CD8-positive, alpha-beta memory T cell (primary cell): ENCODE measurements at places on chromosomes 4 and X. TPM values are rescaled to one million over a fixed set of nuclear protein-coding genes. Genes with fewer than 3 reads are reported as not detected.

Gene GAGE12H
- not detected for total RNA-seq

Gene NSUN7
- total RNA-seq: not detected

Gene NLRP2B
- total RNA-seq: not detected

Gene SLC38A5
- total RNA-seq: 188 TPM

Gene SMR3B
- total RNA-seq: not detected

Gene MAGEC2
- not detected for total RNA-seq

Gene TMEM255A
- 0.09 TPM for total RNA-seq

Gene RBM3
- 255 TPM for total RNA-seq

Gene ZAR1
- total RNA-seq: not detected

Gene GPAT3
- 5.4 TPM for total RNA-seq

Gene RS1
- total RNA-seq: not detected

Gene SPANXD
- total RNA-seq: not detected

Gene ADAM29
- total RNA-seq: not detected

Gene F11
- total RNA-seq: not detected

Gene SAGE1
- total RNA-seq: not detected

GRCh38 chrX:40168480-40169011 is 70.8 kb upstream of the BCOR start:
- DNase-seq: no peak

DNA sequence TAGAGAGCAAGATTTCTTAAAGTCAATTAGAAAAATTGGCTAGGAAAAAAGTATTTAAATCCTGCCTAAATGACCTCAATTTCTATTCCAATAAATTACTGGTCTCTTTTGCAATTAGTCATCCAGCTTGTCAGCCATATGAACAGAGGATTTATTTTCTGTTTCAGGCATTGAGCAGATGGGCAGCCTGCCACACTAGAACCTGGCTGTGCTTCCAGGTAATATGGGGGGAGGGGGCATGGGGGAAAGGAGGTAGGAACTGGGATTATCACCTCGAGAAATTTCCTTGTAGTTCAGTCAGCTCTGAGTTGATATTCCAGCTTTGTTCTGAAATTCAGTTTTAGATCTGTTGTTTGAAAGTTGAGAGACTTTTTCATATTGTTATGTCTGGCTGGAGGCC is 206.3 kb upstream of the LCORL start:
- DNase-seq: no peak

GRCh38 chr4:3329887-3330286 is 37.1 kb downstream of the RGS12 start:
- DNase-seq: no peak

- DNase-seq: no peak
Observed at GRCh38 chrX:2894885-2895292, 34.2 kb downstream of the ARSD start.

DNA sequence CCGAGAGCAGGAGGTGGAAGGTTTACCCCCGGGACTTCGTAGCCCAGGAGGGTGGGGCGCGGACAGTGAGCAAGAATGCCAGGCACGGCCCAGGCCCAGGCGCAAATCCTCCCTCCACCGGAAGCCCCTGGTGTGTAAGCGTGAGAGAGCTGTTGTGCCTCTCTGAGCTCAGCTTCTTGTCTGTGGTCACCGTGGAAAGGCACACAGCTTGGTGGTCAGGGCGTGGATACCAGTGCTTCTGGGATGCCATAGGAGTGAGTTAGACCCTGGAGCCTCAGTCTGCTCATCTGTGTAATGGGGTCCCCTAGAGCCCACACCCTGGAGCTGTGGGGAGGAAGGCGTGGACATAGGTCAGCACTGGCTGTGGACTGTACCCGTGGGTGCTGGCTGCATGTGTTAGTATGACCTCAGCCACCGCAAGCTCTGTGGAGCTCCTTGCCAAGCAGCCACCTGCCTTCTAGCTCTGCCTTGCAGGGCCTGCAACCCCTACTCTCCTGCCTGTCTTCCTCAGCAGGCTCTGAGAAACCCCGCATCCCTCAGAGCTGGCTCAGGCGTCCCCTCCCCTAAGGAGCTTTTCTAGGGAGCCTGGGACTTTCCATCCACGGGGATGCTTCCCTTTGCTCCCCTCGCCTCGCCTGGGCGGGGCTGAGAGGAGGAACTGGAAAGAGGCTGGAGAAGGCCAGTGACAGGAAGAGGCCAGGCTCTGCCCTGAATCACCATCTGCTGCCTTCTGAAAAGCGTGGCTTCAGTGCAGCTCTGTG is 28.0 kb upstream of the AFAP1 start:
- no peak for DNase-seq

DNA sequence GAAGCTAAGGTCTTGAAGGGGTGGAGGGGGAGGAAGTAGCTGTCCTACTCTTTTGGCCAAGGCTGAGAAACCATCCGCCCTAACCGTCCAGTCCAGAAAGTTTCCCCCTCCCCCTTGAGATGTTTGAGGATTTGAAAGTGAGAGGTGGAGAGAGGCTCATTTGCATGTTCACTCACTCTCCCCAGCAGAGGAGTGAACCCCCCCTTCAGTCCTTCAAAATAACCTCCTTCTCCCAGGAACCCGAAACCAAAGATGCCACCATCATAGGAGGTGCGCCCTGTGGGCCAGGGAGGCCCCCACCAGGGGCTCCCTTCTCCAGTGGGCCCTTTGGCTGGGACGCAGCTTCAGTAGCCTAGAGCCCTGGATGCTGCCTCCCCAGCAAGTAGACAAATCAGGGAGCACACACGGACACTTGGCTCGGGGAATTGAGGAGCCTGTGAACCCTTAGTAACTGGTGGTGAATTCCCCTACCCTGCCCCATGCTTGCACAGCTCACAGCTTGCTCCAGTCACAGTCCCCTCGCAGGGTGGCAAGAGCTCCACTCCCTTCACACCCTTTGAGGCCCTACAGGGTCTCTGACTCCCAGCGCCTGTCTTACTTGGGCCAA is 25.6 kb downstream of the ELF4 start:
- no peak for DNase-seq

DNA sequence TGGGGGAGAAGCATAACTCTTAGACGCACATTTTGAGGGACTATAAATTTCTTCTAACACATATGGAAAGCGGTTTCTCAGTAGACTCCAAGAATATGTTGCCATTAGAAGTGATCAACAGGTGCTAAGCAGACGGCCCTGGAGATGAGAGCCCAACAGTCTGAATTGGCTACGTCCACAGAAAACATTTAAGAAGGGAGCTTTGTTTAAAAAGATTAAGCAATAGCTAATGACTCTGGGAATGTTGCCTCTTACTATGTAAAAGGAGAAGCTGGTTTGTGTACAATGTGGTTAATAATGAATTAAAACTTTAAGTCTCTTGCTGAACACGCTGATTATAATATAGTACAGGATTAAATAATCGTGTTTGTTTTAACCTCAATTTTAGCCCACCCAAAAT is 399.5 kb downstream of the SMARCA1 start:
- DNase-seq: no peak

- no peak for DNase-seq
Observed at GRCh38 chr4:38752941-38753806, 29.6 kb downstream of the TLR10 start.

GRCh38 chr4:89837993-89838390 is 1.0 kb upstream of the SNCA start:
- DNase-seq: no peak

- no peak for DNase-seq
Observed at GRCh38 chrX:28278251-28278650, 297.0 kb upstream of the DCAF8L1 start.

DNA sequence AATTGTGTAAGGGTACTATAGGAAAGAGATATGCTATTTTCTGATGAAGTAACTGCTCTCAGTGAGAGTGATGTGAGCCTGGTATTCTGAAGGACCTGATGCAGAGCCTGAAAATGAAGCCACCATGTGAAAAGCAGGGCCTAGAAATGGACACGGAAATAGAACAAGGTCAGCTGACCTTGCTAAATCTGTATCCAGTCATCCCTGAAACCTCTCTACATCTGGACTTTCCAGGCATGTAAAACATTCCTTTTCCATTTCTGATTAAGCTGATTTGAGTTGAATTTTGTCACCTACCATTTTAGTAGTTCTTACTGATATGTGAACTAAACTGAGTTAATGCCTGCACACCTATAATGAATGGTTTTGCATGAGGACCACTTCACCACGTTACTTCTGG is 72.4 kb upstream of the NEIL3 start:
- DNase-seq: no peak

DNA sequence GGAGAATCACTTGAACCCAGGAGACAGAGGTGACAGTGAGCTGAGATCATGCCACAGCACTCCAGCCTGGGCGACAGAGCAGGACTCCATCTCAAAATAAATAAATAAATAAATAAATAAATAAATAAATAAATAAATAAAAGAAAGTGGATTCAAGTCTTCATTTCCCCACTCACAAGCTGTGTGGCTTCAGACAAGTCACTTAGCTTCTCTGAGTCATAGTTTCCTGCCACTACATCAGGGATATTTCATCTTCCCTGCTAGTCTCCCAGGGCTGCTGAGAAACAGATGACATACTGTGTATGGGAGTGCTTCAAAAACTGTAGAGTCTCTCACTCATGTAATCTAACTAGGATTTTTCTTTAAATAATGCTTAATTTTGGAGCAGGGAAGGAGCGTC is 37.2 kb downstream of the TBC1D9 start:
- no peak for DNase-seq

DNA sequence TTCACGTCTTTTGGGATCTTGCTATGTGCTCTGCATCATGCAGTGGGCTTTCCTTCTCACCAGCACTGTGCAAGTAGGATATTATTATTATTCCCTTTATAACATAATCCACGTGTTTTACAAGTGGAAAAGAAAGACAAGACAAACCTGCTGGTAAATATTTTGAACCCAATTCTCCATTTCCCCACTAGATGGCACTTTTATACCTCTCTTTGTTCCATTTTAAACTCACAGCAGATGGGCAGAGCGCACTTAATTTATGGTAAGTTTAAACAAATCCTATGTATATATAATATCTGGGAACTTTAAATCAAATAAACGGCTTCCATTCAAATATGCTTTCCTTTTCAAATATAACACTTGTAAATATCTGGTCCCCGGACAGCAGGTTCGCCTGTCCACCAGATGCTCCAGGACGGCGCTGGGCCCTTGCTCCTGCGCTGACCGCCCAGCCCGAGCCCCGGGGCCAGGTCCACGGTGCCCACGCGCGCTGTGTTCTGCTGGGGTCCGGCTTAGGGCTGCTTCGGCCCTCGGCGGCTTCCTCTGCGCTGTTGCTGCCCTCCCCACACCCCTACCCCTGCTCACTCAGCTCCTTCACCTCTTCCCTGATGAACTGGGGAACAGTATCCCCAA is 31.1 kb downstream of the F11 start:
- no peak for DNase-seq

DNA sequence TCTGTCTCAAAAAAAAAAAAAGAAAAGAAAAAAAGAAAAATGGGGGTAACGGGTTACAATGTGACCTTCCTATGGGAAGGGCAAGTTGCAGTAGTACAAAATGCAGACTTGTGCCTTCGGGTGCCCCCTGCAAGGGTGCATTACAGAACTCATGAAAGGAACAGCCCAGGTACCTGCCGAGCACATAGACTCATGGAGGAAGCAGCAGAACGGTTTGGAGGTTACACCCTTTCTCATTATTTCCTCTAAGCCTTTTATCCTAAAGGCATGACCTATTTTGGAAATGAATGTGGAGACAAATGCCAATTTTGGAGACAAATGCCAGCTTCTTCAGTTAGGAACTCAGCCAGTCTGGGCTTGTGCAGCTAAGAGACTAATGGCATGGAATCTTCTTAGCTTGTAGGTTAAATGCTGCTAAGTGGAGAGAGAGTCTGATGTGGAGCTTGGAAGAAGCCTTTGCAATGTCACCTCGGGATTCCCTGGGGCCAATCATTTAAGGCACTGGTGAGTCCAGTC is 44.1 kb upstream of the PRKX start:
- DNase-seq: no peak

DNA sequence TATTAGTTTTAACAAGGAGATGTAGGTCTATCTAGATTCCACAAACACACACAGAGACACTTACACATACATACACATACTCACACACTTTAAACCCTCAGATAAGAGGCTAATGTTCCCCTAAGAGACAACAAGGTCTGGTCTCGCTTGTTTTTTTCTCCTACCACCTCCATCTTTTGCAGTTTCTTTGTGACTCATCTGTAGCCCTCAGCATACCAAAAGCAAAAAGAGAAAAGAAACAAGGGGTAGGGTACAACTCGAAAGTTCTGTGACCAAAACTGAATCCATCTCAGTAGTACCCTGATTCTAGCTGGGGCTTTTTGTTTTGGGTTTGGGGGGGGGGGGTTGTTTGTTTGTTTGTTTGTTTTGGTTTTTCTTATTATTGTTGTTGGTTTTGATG is 12.2 kb upstream of the EXOSC9 start:
- no peak for DNase-seq

DNA sequence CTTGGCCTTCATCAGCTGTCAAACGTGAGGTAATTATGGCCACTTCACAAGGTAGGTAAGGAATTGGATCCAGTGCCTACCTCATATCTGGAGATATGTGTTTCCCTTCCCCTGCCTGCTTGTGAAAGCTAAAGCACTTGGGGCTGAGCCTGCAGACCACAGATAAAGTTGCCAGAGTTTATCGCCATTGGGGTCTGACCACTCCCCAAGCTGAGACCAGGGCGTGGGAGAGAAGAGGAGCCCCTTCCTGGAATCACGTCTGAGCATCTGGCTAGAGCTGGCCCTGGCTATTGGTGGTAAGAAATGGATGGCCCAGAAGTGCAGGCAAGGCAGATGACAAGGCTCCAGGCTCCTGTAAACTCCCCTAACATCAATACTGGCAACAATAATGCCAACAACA is 2.7 kb downstream of the ALAS2 start:
- DNase-seq: no peak

GRCh38 chrX:151227627-151228026 is 51.2 kb downstream of the GPR50 start:
- DNase-seq: no peak

DNA sequence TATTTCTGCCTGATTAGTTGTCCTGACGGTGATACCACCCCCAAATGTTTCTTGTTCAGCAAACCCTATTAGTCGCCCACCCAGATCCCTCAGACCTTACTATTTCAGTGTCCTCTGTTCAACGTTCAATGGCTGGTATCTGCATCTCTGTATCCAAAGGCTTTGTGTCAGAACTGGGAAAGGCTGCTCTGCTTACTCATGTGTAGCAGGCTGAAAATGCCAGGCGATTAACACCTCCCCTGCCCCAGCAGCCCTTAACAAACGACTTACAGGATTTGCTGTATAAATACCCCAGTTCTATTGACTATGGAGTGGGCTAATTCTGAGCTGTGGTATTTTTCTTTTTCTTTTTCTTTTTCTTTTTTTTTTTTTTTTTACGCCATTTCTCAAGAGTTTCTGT is 415.0 kb downstream of the ZNF674 start:
- DNase-seq: no peak

GRCh38 chrX:50072110-50072509 is 128.7 kb downstream of the AKAP4 start:
- DNase-seq: no peak

DNA sequence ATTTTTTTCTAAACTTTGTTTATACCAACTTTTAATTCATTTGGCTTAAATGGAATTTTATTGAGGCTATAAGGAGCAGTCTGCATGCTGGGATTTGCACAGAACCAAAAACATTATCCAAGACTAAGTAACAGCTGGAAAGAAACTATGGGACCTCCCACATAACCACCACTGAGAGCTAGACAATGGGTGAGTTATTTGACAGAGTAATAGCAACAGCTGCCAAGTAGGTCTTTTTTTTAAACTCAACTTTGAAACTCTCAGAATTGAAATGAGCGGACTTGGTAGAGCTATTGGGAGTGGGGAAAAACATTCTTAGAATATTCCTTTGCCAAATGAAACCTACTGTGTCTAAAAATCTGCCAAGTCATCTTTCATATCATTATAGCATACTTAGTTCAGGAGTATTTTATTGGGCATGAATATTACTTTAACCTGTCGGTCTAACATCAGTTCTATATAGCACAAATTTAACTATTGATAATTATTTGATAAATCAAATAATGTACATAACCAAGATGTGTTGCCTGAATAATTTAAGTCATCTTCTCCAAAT is 1428.0 kb downstream of the PCDH7 start:
- no peak for DNase-seq
